Activated T-cell treated with anti-CD3 and anti-CD28 coated beads for 48 hours (primary cell): ENCODE measurements at places on chromosomes 12 and 14.

- no peak for DNase-seq
Measured at GRCh38 chr14:104249089-104249488, 110.7 kb downstream of the KIF26A start.

DNA sequence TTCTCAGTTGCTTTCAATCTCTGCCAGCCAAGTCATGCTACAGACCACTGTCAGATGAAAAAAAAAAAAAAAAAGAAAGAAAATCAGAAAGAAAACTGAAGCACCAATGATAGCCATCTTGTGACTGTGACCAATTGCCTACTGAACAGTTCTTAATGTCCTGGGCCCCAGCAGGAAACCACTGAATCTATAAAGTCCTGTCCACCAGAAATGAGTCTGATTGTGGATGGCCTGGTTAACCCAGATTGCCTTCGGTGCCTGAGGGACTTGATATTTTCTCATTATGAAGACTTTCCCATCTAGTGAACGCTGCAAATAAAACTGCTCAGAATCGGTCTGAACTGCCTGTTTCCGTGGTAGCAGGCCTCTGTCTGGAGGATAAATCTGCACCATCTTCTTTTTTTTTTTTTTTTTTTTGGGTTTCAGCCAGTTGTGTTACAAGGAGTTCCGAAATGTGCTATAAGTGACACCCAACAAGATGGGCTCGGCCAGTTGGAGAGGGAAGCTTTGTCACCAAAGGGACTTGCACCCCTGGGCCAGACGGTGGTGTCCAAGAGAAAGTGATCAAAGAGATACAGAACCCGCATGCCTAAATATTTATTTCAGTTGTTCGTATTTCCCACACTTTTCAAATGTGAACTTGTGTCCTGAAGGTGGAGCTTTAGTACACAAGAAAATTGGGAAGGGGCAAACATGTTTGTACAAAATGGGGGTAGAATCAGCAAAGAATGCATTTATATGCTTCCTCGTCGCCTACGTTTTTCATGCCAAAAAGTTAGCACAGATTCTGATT lies 3.0 kb upstream of the PLXNC1 start:
- DNase-seq = no peak

GRCh38 chr14:67418401-67419191 lies 6.6 kb upstream of the PLEK2 start:
- DNase-seq = no peak

DNA sequence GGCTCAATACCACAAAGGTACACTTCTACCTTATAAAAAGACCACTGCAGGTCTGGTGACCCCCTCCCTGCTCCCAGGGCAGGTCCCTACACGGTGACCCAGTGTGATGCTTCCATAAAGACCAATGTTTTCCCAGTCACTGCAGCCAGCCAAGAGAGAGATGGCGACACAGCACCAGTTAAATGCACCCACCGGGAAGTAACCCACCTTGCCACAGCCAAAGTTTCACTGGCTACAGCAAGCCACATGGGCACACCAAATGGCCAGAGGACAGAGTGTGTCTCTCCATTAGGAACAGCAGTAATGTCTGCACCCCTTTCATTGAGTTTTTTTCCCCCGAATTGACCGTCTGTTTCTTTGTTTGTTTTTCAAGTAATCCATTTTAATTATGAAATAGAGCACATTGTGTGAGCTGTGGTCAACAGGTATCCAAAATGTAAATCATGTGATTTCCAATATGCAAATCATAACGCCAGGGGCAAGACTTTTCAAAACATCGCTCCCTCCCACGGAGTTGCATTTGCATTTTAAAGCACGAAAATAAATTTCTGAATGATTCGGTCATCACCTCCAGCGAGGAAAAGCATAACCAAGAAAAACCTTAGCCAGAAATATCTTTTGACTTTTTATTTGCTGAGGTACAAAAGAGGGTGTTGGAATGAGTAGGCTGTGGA lies 48.9 kb upstream of the EML1 start:
- DNase-seq = no peak

DNA sequence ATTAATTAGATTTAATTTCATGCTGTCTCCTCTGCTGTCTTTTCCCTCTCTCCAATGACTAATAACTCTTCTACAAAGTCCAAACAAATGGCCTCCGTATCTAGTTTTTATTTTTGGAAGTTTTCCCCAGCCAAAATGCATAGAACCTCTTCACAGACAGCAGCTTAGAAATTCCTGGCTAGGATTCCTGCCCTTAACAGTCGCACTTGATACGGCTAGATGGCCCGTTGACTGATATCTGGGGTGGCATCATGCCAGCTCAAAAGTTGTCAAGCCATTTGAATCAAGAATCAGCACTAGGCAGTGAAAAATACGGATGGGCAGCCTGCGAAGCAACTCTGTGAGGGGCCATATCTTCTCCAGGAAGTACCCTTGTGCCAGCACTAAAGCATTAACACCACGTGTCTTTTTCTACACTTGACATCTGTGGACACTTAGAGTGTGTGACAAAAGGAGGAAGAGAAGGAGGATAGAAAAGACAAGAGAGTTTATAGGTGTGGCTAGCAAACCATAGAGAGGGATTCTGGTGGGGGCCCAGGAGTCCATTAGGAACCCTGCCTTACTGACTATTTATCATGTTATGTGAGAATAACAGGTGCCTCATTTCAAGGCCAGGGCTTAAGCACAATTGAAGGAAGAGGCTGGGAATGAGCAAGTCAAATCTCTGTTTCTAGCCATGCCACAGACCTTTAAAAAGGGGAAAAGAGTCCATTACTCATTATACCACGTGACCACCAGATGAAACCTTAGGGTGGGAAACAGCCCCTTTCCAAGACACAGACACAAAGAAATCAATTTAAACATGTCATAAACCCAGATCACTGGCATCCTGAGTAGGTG lies 39.2 kb upstream of the KRR1 start:
- no peak for DNase-seq

DNA sequence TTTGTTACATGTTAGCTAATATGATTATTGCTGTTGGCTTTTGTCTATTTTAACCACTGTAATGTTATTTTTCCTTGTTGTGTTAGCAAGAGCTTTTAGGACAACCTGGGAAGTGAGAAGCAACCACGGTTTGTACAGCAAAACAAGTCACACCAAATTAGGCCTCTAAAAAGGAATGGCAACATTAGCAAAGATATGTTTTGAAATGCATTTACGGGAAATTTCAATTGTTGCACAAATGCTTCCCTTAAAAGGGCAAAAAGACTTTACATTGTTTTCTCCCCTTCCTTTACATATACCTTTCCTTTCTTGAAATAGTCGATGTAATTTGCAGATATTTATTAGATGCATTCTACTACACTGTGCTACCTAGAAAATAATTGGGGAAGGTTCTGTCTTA lies 4.1 kb upstream of the LTA4H start:
- no peak for DNase-seq

GRCh38 chr12:109092497-109093021 lies 713 bp downstream of the ALKBH2 start:
- no peak for DNase-seq

DNA sequence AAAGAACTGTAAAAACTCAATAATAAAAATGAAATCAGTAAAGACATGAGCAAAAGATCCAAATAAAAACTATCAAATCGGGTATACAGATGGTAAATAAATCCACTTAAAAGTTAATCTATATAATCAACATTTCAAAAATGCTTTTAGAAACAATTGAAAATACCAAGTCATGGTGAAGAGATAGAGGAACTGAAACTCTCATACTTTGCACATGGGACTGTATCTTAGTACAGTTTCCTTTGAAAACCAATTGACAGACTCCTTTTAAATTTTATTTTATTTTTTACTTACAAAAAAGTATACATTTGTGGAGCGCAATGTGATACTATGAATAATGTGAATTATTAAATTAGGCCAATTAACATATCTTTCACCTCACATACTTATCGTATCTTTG lies 98.6 kb upstream of the FAR2 start:
- no peak for DNase-seq

DNA sequence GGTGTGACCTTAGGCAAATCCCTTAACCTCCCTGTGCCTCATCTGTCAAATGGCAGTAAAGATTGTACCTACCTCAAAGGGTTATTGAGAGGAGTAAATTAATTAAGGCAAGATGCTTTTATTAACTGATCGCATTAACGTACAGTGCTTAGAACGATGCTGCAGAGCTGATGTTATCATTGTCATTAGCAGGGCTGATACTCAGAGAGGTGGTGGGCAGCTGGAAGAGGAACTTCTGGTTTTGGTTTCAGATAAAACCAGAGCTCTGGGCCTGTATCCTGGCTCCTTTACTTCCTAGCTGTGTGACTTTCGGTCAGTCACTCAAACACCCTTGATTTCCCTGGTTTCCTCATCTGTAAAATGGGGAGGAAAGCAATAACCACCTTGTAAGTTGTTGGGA lies 55.1 kb downstream of the CALM1 start:
- DNase-seq = no peak

GRCh38 chr14:93799989-93800921 lies 12.0 kb upstream of the PRIMA1 start:
- DNase-seq = no peak
